Stimulated activated naive CD8-positive, alpha-beta T cell treated with anti-CD3 and anti-CD28 coated beads, Interleukin-15, amount 100 ng/mL, for 72 hours (primary cell): ENCODE measurements at places on chromosomes 2 and 18.

GRCh38 chr2:195619590-195619989 is 37.4 kb upstream of the SLC39A10 start:
- no peak for DNase-seq

GRCh38 chr2:235545339-235546150 is 51.7 kb downstream of the AGAP1 start:
- DNase-seq = no peak

GRCh38 chr2:85656468-85656867 is 11.5 kb downstream of the SFTPB start:
- no peak for DNase-seq

GRCh38 chr2:238006510-238006909 is 39.7 kb downstream of the UBE2F start:
- DNase-seq = no peak

DNA sequence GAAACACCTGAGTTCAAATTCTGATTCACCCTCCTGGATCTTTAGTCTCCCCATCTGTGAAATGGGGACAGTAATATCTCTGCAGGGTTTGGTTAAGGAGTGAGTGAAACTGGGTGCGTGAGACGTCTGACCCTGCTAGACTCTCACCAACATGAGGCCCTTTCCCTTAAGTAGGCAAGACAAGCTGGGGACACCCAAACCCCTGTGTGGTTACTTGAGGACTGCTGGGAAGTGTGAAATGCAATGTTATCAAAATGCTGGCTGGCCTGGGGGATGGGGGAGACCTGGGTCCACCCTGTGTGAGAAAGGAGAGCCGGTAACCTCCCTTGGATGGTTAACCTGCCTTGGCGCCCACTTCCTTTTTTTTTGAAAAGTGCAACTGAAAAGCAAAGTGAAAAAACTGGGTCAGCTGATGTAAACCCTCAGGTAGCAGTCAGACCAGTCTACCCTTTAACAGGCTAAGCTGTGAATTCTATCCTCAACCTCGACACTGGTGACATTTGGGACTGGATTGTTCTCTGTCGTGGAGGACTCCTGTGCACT is 82.3 kb downstream of the INPP5D start:
- DNase-seq = peak; percentile 40

GRCh38 chr18:37873416-37873815 is 307.8 kb upstream of the CELF4 start:
- no peak for DNase-seq

- no peak for DNase-seq
These were observed 22.6 kb upstream of the RPIA start for GRCh38 chr2:88668862-88669261.

GRCh38 chr18:7923105-7923504 is 356.0 kb downstream of the PTPRM start:
- no peak for DNase-seq

DNA sequence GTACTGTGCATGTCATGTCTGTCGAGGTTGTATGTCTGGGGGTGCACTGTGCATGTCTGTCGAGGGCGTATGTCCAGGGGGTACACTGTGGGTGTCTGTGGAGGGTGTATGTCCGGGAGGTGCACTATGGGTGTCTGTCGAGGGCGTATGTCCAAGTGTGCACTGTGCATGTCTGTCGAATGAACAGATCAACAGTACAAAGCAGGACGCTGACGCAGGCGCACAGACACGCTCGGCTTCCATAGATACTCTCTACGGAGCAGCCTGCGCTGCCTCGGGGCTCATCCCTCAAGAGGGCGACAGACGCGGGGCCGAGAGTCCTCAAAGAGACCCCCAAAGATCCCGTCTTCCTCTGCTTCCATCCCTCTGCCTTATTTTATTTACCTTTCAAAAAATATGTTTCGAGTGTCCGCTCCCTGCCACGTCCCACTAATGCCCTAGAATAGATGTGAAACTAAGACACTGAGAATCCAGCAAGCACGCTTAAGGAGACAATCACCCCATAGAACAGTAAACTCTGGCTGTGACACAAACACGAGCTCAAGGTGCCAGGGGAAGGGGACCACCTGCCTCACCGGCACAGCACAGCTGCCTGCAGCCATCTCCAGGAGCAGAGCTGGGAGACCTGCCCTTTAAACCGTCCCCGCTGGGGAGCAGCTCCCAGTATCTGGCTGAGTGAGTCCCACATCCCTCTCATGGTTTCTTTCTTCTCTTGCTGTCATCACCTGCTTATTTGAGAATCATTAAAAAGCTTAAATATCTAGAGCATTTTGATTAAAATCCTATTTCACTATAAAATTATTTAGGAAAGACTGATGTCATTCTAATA is 250.5 kb upstream of the MYT1L start:
- DNase-seq = no peak
